ENCODE measurements at places on chromosomes 4 and X. TPM values are rescaled to one million over a fixed set of nuclear protein-coding genes. Genes with fewer than 3 reads are reported as not detected.

ESX1 gene
- not detected for total RNA-seq

TMSB15A gene
- 0.73 TPM for total RNA-seq

NALF2 gene
- 5.8 TPM for total RNA-seq

UBA6 gene
- 19.1 TPM for total RNA-seq

TMPRSS11A gene
- not detected for total RNA-seq

RAB9A gene
- 32.8 TPM for total RNA-seq

RASL11B gene
- total RNA-seq = 0.20 TPM

RAB33B gene
- 2.2 TPM for total RNA-seq

POU4F2 gene
- total RNA-seq = not detected

PFKFB1 gene
- 0.10 TPM for total RNA-seq

ADAM29 gene
- total RNA-seq = not detected
